ENCODE measurements at places on chromosomes 5 and 9.
A peak's percentile ranks its signal among the peaks of the same experiment; 100 is the strongest.

DNA sequence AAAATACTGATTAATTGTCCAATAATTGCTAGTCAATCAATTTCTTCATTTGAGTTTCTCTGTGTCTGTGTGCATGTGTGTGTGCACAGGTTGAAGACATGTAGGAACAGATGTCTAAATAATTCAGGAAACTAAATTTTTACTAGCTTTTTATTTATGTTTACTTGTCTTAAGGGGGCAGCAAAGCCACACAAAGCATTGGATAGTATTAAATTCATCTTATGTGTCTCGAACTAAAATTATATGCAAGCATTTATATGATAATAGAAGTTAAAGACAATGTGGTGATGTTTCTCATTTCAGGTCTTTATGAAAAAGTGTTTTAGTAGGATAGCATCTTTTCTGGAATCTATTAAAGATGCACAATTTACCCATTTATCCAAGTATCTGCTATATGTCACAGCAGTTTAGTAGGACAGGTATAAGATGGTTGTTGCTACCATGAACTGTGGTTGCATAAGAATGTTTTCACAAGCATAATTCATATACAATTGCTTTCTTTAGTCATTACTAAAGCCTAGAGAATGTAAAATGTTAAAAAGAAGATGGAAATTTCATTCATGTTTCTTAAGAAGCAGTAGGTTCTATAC is 784.6 kb upstream of the NUDT12 start:
- no peak for DNase-seq

GRCh38 chr9:91758491-91758981 is 191.5 kb downstream of the ROR2 start:
- peak; percentile 71 for DNase-seq

DNA sequence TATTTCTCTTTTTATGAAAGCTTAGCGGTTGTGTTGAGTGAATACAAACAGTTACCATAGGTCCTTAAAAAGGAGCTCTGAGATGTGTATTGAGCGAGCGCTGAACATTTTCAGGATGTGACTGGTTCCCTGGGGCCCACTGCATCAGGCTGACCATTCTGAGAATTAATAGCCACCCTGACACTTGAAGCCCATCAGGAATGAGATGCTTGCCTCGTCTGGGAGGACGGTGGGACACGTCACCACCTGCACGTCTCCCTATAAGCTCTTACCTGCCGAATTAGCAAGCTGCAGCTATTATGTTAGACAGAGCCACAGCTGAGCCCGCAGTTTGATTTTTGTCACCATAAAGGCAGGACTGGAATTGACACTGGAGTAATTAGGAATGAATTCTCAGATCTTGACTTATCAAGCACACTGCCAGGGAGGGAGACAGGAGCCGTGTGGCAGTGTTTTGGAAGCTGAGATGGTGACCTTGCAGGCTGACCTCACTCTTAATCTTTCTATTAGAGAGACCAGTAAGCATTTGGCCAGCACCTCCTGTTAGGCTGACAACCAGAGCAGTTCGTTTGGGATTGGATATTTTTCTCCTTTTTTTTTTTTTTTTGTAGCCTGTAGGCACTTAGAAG is 373.1 kb upstream of the WWC1 start:
- no peak for DNase-seq

- DNase-seq: peak; percentile 61
Observed at GRCh38 chr9:112059145-112059965, 115.7 kb downstream of the SUSD1 start.
